ENCODE measurements at places on chromosomes 1 and 21.
A peak's percentile ranks its signal among the peaks of the same experiment; 100 is the strongest.

DNA sequence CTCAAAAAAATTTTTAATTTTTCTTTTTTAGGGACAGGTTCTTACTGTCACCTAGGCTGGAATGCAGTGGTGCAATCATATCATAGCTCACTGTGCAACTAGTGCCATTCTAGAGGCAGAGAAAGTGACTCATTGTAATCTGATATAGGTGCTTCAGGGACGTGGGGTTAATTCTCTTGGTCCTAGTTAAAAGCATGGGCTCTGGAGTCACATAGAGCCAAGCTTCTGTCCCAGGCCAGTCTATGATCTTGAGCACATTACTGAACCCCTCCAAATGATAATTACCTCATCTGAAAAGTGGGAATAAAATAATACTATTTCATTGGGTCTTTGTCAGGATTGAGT is 1.1 kb upstream of the ADIPOR1 start:
- no peak for DNase-seq

- DNase-seq = no peak
These were observed 188.2 kb downstream of the ZBTB18 start for GRCh38 chr1:244239261-244239770.

DNA sequence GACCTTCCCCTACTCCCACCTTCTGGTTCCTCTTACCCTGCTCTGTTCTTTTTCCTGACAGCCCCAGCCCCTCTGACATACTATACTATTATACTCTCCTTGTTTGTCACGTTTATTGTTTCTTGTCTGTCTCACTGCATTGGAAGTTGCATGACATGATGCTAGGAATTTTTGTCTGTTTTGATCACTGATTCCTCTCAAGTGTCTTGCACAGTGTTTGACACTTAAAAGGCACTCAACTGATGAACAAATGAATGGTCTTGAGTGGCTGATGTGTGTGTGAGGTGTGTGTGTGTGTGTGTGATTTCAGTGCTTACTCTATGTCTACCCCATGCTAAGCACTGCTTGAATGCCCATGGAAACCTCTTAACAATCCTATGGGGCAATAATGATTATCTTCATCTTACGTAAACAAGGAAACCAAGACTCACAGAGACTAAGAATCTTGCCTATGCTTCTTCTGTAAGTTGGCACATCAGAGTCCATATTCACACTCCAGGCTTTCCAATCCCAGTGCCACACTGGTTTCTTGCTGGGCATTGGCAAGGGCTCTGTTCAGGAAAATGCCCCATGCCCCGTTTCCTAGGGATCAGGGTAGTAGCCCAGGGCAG is 59.7 kb downstream of the ATP1A1 start:
- no peak for DNase-seq

DNA sequence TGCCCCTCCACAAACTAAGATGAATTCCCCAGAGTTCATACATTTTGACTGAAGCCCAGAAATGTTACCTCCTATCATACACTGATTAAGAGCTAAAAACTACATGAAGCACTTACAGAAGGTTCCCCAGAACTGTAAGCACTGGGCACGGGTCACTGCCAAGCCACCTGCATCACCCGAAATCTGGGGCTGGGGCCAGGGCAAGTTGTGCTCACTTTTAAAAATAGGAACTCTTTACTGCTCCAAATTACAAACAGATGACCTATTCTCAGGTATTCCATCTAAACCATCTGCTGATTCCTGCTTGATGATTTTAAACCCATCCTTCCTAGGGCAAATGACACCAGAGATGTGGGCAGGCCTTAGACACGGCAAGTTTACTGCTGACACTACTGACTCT is 4.8 kb downstream of the SETD4 start:
- no peak for DNase-seq

DNA sequence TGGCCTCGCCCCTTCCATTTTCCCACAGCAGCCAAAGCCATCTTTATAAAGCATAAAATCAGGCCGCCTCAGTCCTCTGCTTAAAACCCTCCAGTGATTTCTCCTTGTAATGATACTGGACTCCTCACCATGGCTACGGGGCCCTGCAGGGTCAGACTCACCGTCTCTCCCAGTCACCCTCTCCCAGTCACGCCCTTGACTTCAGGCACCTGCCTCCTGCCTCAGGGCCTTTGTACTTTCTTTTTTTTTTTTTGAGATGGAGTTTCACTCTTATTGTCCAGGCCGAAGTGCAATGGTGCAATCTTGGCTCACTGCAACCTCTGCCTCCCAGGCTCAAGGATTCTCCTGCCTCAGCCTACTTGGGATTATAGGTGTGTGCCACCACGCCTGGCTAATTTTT is 47.8 kb downstream of the PIK3CD start:
- no peak for DNase-seq

DNA sequence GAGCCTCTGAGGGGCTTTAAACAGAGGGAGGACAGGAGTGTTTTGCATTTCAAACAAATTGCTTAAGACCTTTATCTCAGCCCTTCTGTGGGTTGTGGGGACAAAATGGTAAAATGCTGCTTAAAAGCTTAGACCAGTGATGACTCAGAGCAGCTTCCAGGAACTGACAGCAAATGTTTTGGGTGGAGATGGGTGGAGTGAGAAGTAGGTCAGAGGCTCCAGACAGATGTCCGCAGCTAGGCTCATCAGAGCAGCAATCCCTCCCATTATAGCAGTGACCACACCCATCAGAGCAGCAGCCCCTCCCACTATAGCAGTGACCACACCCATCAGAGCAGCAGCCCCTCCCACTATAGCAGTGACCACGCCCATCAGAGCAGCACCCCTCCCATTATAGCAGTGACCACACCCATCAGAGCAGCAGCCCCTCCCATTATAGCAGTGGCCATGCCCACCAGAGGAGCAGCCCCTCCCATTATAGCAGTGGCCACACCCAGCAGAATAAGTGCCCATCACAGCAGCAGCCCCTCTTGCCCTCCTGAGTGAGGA is 532.2 kb downstream of the MATN1 start:
- no peak for DNase-seq

DNA sequence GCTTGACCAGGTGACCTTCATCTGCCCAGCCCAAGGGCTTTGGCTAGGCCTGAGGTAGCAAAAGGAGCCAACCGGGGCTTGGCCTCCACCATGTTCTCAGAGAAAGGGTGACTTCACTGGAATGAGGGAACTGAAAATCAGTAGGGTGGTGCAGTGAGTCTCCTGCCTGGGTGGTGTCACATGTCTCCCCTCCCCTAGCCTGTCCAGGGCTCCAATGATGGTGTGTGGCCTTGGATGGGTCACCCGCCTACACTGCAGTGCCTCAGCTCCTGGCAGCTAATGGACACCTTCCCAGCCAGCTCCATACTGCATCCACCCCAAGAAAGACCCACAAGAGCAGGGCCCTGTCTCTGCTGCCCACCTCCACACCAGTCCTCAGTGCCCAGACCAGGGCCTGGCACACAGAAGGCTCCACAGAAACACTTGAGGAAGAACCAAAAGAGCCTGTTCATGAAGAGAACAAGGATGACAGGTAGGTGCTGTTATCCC is 678.7 kb downstream of the MATN1 start:
- DNase-seq = no peak

DNA sequence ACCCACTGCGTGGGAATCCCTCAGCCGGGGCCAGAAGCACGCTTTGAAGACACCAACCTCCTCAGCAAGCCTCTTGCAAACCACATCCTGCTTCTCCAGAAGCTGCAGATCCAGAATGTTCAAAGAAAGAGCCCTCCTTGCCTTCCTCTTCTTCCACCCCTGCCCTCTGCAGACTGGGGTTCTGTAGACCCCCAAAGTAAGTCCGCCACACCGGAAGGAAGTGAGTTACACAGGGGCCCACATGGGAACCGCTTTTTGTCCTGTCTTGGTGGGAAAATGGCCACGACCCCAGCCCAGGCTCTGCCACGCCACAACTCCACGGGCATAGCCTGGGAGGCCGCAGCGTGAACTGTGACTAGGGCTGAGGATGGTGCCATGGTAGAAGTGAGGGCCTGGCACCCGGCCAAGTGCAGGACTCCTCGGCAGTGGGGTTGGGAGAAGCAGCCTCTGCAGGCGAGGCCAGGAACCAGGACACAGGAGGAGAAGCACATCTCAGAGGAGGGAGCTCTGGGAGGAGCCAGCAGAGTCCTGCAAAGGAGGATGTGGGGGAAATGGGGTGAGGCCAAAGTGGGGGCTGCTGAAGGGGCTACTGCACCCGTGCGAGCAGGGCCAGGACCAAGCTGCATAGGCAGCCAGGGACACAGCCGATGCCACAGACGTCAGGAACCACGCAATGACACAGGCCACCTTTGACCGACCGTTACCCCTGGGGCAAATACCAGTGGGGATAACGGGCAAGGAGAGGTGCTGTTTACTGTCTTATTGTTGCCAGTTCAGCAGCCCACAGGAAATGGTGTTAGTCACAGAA is 30.9 kb downstream of the PDE9A start:
- peak; percentile 30 for DNase-seq

- no peak for DNase-seq
These were observed 33.4 kb downstream of the CD247 start for GRCh38 chr1:167484726-167485502.

- no peak for DNase-seq
These were observed 90.6 kb downstream of the ATP6V1G3 start for GRCh38 chr1:198449727-198450433.

DNA sequence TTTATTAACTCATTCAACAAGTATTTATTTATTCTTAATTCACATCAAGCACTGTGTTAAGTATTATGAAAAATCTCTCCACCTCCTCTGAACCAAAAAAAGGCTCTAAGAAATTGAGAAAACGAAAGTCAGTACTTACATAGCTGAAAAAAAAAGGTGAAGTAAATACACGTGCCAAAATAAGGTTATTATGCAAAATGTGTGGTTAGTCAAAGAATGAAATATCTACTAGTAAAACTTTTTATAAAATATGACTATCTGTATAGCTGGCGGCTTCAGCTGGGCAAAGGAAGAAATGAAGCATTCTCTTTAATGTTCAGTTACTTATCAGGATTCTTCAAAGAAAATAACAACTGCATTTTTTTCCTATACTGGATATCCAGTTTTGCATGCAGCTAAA is 35.5 kb upstream of the ASPM start:
- no peak for DNase-seq

GRCh38 chr1:7267493-7267892 is 482.2 kb downstream of the CAMTA1 start:
- no peak for DNase-seq
